SHP77 treated with DMSO at 0.1 percent for 48 hours (cell line): ENCODE measurements at places on chromosomes 7 and 10.

GRCh38 chr10:50422259-50422658 is 170.9 kb upstream of the ASAH2 start:
- no peak for DNase-seq

GRCh38 chr10:97882142-97883091 is 32.8 kb downstream of the GOLGA7B start:
- DNase-seq, result no peak

GRCh38 chr7:33276325-33276724 is 147.0 kb downstream of the BBS9 start:
- DNase-seq, result no peak

- DNase-seq, result no peak
These were observed 155.2 kb upstream of the TPK1 start for GRCh38 chr7:144991041-144991440.

DNA sequence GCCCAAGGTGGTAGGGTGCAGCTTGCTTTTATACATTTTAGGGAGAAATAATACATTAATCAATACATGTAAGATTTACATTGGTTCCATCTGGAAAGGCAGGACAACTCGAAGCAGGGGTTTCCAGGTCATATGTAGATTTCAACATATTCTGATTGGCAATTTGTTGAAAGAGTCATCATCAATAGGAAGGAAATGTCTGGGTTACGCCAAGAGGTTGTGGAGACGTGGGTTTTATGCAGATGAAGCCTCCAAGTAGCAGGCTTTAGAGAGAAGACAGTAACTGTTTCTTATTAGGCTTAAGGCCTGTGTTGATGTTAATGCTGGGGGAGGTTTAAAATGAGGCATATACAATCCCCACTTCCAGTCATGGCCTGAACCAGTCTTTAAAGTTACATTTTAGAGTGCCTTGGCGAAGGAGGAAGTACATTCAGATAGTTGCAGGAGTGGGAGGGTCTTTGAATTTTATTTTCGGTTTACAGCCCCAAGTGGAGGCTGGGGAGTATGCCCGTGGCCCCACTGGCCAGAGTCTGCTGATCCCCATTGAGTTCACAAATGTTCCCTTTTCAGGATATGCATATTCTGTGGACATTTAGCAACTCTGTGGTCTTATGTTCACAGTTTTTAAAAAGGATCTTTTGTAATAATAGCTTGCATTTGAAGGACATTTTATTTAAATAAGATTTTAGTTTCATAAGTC is 166.0 kb upstream of the GDF10 start:
- DNase-seq, result no peak

DNA sequence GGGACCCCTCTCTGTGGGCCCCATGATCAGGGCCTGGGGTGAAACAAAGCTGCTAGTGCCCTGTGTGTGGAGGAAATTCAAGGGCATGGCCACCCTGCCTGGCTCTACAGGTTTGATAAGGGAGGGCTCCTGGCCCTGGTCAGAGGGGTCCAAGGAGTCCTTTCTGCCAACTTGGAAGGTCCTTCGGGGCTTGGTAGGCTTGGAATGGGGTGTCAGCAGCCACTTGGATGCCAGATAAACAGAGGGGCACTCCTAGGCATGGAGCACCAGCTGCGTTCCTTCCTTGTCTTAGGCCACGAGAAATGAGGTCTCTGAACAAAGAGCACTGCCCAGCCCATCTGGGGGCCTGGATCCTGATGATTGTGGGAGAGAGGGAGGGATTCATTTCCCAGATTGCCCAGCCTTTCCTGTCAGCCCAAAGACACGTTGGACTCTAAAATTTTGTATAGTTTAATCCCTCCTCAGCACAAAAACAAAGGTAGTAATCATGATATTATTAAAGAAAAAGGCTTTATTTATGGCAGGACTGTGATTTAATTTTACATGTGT is 5.1 kb downstream of the MTURN start:
- no peak for DNase-seq

DNA sequence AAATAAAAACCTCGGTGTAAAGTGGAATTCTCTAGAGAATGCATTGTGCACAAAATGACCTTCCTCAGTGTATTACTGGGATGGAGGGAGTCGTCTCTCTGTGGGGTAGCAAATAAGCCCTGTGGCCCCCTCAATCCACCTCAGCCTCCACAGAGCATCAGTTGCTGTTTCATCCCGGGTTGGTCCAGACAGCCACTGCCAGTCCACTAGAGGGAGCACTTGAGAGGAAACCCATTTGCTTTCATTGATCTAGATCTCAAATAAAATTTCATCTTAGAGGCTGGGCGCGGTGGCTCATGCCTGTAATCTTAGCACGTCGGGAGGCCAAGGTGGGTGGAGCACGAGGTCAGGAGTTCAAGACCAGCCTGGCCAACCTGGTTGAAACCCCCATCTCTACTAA is 1128.7 kb downstream of the CNTNAP2 start:
- DNase-seq, result no peak

DNA sequence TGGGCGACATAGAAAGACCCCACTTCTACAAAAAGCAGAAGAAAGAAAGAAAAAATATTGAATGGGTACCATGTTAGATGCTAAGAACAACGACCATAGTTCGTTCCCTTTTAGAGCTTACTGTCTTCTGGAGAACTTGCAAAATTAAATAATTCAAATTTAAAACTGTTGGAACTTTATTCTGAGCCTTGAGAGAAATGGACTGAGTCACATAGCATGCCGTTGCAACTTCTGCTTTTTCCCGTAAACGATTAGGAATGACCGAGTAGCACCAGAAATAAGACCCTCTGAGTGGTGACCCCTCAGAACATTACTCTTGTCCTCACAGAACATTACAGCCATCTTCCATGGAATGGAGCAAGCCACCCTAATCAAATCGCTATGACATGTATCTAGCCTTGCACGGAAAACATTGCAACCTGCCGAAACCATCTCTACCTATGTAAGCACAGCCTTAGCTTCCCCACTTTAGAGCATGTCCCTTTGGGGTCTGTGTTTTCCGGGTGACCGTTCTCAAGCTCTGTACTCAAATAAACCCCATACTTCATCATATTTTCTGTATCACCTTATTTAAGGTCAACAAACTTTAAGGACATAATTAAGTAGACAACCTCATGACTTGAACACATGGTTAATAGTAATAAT is 179.1 kb downstream of the PRKCQ start:
- no peak for DNase-seq

- no peak for DNase-seq
These were observed 4.6 kb downstream of the HMX3 start for GRCh38 chr10:123140164-123140982.

GRCh38 chr7:24975172-24975571 is 4.8 kb downstream of the OSBPL3 start:
- DNase-seq, result no peak

DNA sequence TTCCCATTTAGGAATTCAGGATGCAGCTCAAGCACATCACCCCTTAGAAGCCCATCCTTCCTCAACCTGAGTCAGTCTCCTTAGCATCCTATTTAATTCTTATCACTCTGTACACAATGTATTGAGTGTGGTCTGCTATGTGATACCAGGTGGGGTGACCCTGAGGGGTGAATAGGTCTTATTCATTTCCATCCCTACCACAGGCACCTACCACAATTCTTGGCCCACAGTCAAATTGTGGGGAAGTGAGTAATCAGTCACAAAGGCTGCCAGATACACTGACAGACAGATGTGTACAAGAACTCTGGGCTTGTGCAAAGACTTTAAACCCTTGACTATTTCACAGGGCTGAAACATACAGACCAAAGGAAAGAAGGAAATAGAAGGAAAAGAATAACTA is 560.5 kb downstream of the PARD3 start:
- DNase-seq, result no peak

DNA sequence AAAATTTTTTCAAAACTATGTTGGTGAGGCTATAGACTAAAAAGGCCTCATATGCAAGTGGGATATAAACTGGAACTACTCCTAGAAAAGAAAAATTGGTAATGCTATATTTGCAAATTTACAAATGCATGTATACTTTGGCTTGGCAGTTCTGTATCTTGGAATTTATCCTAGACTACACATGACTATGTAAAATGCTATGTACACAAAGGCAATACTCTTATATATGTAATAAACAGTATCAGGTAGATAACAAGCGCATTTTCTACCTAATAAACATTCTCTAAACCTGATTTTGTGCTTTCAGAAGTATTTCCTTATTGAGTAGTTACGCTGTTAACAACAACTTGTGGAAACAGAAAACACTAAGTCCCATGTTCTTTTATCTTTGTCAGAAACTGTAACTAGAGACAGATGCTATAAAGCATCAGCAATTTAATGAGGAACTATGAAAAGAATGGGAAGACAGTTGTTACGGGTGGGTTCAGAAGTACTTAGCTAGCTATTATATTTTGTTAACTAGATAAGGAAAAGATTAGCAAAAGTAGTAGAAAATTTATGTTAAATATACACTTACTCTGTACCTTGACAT is 107.8 kb downstream of the ARHGAP12 start:
- DNase-seq, result no peak

GRCh38 chr7:135930565-135931461 is 46.3 kb downstream of the MTPN start:
- DNase-seq, result no peak

- DNase-seq, result no peak
These were observed 565.8 kb upstream of the ADARB2 start for GRCh38 chr10:2303169-2303568.

- DNase-seq, result no peak
These were observed 10.3 kb downstream of the TMEM140 start for GRCh38 chr7:135158141-135158655.

DNA sequence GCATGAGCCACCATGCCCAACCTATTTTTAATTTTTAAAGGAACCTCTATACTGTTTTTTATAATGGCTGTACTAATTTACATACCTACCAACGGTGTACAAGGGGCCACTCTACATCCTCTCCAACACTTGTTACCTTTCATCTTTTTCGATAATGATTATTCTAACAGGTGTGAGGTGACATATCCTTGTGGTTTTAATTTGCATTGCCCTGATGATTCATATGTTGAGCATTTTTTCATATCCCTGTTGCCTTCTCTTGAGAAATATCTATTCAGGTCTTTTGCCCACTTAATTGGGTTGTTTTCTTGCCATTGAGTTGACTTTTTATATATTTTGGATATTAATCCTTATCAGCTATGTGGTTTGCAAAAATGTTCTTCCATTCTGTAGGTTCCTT is 167.0 kb downstream of the CTTNBP2 start:
- DNase-seq, result no peak

- DNase-seq, result no peak
These were observed 26.1 kb downstream of the UBE2H start for GRCh38 chr7:129926618-129927017.

DNA sequence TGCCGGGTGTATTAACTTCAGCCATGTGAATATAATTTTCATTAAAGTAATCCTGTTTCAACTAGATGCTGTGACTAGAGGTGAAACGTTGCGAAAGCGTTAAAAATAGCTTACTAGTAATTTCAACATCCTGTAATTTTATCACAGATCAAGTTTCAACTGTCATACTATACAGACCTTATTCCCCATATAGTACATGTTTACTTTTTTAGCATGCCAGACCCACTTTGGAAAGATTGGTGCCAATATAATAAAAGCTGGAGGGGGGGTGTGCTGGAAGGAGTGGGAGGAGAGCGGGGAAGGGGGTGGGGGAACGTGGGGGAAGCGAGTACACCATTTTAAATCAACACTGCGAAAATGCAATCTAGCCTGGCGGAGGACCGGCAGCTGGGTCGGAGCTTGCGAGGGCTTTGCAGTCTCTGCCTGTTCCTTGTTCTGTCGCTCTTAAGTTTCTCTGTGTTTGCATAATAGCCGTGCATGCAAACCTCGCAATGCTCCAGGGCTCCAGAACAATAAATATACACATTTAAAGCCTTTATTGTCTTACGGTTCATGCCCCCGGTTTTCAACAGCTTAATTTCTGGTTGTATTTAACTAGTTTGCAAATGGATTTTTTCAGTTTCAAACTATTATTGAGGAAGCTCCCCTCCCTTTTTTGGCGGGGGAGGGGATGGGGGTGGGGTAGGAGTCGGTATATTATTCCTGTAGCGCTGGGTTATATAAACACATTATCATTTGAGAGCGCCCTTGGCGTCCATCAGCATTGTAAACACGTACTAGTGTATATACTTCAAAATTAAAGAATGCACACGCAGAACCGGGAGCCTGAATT is 1.3 kb upstream of the ARID5B start:
- DNase-seq, result peak; percentile 78

DNA sequence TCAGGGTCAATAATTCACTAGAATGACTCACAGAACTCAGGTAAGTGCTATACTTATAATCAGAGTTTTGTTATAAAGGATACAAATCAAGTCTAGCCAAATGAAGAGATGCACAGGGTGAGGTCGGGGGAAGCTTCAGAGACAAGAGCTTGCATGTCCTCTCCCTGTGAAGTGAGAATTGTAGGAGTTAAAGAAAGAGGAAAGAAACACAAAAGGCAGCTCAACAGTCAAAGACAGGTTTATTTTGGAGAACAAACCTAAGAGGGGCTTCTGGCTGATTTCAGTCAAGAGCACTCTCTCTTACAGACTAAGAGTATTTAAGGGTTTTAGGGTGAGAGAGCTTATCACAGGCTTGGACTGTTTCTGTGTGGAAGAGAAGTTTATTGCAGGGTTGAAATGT is 600.5 kb upstream of the C7orf33 start:
- no peak for DNase-seq

GRCh38 chr7:43328336-43328735 is 215.9 kb downstream of the HECW1 start:
- no peak for DNase-seq

- peak; percentile 37 for DNase-seq
These were observed 928 bp upstream of the CSTF2T start for GRCh38 chr10:51700228-51700817.

DNA sequence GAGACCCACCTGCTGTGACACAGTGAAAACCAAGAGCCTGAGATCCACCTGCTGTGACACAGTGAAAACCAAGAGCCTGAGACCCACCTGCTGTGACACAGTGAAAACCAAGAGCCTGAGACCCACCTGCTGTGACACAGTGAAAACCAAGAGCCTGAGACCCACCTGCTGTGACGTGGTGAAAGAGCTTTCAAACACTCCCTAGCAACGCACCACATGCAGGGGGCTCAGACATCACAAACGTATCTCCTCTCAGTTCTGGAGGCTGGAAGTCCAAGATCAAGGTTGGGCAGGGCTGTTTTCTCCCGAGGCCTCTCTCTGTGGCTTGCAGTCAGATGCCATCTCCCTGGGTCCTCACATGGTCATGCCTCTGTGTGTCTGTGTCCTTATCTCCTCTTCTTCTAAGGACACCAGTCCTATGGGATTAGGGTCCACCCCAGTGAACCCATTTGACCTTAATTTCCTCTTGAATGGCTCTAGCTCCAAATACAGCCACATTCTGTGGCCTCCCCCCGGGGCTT is 43.8 kb downstream of the INSIG1 start:
- no peak for DNase-seq

DNA sequence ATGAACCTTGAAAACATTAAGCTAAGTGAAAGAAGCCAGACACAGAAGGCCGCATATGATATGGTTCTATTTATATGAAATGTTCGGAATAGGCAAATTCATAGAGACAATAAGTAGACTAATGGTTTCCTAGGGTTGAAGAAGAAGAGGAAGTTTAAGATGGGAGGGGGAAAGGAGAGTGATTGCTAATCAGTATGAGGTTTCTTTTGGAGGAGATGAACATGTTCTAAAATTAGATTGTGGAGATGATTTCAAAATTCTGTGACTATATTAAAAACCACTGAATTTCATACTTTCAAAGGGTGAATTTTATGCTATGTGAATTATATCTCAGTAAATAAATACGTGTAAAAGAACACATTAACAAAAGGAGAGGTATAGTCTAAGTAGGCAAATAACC is 176.4 kb upstream of the HPS1 start:
- no peak for DNase-seq
